Iris pigment epithelial cell (primary cell): ENCODE measurements at places on chromosomes 5 and 9.

DNA sequence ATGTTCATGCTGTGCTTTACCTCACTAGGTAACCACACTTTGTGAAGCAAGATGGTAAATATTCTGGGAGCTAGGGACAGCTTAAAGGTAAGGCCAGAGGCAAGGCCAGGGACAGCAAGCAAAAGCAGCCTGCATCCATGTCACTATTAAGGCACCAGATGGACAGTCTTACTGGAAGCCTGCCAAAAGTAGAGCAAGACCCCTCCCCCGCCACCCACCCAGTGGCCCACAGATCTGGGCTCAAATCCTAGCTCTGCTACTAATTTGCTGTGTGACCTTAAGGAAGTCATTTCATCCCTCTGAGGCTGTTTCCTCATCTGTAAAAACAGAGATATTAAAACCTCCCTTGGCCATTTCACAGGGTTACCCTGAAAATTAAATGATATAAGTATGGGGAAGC, 13.2 kb upstream of the ERMP1 start:
- no peak for DNase-seq

- no peak for DNase-seq
These were observed 70.0 kb downstream of the F2RL2 start for GRCh38 chr5:76553251-76553650.

DNA sequence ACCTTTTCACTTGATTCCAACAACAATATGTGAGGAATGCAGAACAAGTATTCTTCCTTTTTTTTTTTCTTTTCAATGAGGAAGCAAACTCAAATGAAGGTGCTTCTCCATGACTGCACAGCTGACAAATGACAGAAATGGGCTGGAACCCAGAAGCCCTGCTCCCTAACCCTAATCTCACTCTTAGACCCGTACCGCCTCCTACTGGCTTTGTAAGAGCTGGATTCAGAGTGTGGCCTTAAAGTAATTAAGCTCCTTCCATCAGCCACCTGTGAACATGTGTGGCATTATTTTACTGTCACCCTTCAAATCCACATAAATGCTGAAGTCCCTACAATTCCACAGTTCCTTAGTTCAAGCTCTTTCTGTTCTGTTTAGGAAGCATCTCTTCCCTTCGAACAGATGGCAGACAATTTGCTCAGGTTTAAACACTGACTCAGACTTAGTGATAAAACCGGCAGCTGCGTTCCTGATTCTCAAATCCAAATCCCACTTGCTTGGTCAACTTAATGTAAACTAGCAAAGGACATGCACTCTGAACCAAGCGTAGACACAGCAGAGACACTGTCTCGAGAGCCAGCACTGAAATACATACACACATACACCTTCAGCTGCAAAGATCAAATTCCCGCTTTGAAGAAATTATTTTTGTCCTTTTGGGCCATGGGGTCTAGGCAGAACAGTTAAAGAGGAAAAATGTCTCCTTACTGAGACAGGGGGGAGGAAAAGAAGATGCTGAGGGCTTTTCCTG, 316.7 kb upstream of the TLE4 start:
- DNase-seq, result peak; percentile 30

DNA sequence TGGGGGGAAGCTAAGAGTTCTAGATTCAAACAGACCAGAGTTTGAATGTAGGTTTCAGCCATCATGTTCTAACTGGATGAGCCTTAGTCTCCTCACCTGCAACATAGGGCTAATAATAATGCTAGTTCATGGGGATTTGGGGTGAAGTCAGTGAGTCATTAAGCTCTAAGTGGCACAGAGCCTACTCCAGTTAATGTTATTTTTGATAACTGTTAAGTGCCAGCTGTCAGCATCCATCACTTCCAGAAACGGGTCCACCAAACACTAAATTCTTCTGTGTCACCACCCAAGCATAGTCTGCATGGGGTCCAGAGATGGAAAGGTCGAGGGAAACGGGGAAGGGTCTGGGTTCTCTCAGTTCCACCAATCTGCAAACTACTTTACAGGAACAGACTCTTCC, 1.8 kb upstream of the TSC1 start:
- DNase-seq, result no peak

- DNase-seq, result no peak
These were observed 6.7 kb upstream of the TMEM141 start for GRCh38 chr9:136784249-136784996.

- DNase-seq, result no peak
These were observed 18.5 kb downstream of the GBGT1 start for GRCh38 chr9:133144904-133145851.

- peak; percentile 80 for DNase-seq
These were observed 192.3 kb downstream of the DEPDC1B start for GRCh38 chr5:60507687-60508086.

- DNase-seq, result no peak
These were observed 414.0 kb downstream of the NFIB start for GRCh38 chr9:13899924-13900323.

DNA sequence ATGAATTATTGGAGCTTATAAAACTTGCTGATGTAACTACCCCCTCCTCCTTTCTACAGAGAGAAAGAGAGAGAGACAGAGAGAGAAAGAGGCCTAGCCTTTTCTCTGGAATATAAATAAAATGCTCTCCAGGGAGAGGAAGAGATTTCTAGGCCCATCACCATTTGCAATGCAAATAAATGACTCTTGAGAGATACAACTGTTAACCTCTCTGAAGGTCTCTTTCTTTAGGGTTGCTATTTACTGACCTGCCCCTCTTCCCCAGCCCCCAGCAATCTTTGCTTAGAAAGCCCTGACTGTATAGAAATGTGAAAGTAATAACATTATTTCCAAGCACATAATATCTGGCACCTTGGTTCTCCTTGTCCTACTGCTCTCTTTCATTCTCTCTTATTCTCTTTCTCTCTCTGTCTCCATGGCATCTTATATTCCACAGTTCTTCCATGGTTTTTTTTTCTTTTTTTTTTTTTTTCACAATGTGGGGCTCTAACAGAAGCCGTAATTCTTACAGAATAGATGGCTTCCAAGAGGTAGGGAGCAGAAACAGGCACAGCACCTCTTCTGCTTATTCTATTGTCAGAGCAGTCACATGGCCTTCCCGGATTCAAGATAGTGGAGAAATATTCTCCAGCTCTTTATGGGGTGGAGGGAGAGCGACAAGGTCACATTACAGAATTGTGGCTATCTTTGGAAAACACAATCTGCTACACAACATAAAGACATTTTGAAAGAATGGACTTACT, 1087.9 kb upstream of the NUDT12 start:
- no peak for DNase-seq
